Kidney tubule cell (primary cell): ENCODE measurements at places on chromosomes 1 and 21.

- peak; percentile 85 for DNase-seq
Observed at GRCh38 chr1:115251856-115252255, 86.2 kb downstream of the NGF start.

DNA sequence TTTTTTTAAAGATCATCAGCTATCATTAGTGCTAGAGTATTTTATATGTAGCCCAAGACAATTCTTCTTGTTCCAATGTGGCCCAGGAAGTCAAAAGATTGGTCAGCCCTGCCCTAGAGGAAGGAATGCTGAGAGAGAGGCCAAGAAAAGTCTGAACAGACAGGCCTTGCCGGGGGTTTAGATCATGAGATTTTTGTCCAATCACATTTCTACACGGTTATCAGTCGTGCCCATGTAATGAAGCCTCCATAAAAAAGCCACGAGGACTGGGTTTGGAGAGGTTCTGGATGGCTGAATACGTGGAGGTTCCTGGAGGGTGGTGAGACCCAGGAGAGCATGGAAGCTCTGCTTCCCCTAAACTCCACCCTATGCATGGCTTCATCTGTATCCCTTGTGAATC lies 24.3 kb upstream of the ENO1 start:
- DNase-seq, result peak; percentile 70

GRCh38 chr1:43147625-43148327 lies 24.3 kb downstream of the EBNA1BP2 start:
- peak; percentile 56 for DNase-seq

GRCh38 chr1:31976401-31976800 lies 37.3 kb upstream of the KHDRBS1 start:
- peak; percentile 53 for DNase-seq

- DNase-seq, result no peak
Observed at GRCh38 chr1:11813021-11813420, 7.0 kb downstream of the CLCN6 start.

GRCh38 chr1:27779122-27779521 lies 6.1 kb downstream of the STX12 start:
- no peak for DNase-seq

- DNase-seq, result no peak
Observed at GRCh38 chr1:197933647-197934046, 16.5 kb downstream of the LHX9 start.

DNA sequence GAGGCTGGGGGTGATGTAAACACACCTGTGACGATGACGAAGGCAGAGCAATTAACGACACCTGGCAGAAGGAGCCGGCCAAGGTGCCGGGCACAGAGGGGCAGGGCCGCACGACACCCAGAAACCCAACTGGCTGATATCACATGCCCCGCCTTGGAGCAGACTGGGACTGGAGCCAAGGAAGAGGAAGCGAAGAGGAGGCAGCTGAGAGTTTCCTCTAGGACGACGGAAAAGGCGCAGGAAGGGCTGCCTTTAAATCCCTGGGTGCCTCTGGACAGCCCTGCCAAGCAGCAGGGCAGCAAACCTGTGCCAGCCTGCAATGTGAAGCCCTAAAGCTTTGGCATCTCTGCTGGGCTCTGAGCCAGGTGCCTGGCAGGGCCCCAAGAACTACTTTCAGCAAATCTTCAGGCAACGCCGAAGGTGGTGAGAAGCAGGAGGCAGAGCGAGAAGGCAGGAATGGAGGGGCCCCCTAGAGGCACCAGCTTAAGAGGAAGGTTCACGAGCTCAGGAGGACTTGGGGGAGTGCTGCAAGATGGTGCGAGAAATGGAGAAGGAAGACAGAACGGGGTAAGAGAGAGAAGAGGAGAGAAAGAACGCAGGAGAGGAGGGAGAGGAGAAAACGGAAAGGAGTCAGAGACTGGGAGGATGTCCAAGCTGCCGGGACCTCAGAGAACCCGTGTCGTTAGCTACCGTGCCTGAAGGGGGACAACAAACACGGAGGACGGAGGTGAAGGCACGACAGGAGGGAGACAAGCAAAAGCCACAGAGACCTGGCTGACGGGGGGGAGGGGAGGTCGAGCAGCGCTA lies 25.3 kb upstream of the PEF1 start:
- DNase-seq, result peak; percentile 71

- DNase-seq, result peak; percentile 29
Observed at GRCh38 chr1:178650934-178651511, 74.0 kb upstream of the RALGPS2 start.

GRCh38 chr1:39960431-39960958 lies 5.5 kb downstream of the MFSD2A start:
- DNase-seq, result peak; percentile 17
